Nasal cavity respiratory epithelium epithelial cell of viscerocranial mucosa (primary cell): ENCODE measurements at places on chromosomes 12 and 14. TPM values are rescaled to one million over a fixed set of nuclear protein-coding genes. Genes with fewer than 3 reads are reported as not detected.

The BCL11B gene
- 8.9 and 14.8 TPM in 2 replicates for total RNA-seq

The AVPR1A gene
- total RNA-seq = not detected in 2 replicates

The TSPAN8 gene
- 0.07 TPM in 1 of 2 replicates, not detected in the other for total RNA-seq

The CLEC1A gene
- total RNA-seq = not detected in 2 replicates

The VDR gene
- total RNA-seq = 6.8 and 12.4 TPM in 2 replicates

The NTF3 gene
- total RNA-seq = not detected in 2 replicates

The CLEC1B gene
- total RNA-seq = not detected in 2 replicates

The PTCSC3 gene
- not detected in 2 replicates for total RNA-seq

The SERPINA9 gene
- total RNA-seq = not detected in 2 replicates

The CLEC9A gene
- not detected in 2 replicates for total RNA-seq

The MYF6 gene
- not detected in 2 replicates for total RNA-seq

The MSI1 gene
- total RNA-seq = not detected in 2 replicates

The SDR9C7 gene
- total RNA-seq = 0.28 and 2.7 TPM in 2 replicates

The KRT8 gene
- total RNA-seq = 172 and 194 TPM in 2 replicates

The NOXRED1 gene
- total RNA-seq = 0.34 and 0.50 TPM in 2 replicates

The SERPINA12 gene
- total RNA-seq = not detected in 2 replicates

The ARF6 gene
- total RNA-seq = 101 and 110 TPM in 2 replicates

The LBHD2 gene
- total RNA-seq = not detected in 2 replicates

The MPHOSPH9 gene
- 15.9 and 21.9 TPM in 2 replicates for total RNA-seq

The ST8SIA1 gene
- total RNA-seq = 0.34 and 0.64 TPM in 2 replicates

The ADAMTS20 gene
- total RNA-seq = not detected in 2 replicates

The FAM90A1 gene
- total RNA-seq = 0.28 TPM in 1 of 2 replicates, not detected in the other

The FOXA1 gene
- total RNA-seq = 8.2 and 8.3 TPM in 2 replicates

The C12orf50 gene
- under 0.01 TPM in 1 of 2 replicates, not detected in the other for total RNA-seq

The CRACR2A gene
- 0.34 and 5.8 TPM in 2 replicates for total RNA-seq

The FAM186B gene
- total RNA-seq = 0.34 and 0.57 TPM in 2 replicates

The ASIC1 gene
- 1.0 and 2.1 TPM in 2 replicates for total RNA-seq

The IFNG-AS1 gene
- total RNA-seq = not detected in 2 replicates

The SRGAP1 gene
- 9.6 and 17.7 TPM in 2 replicates for total RNA-seq

The CFAP54 gene
- under 0.01 and 0.78 TPM in 2 replicates for total RNA-seq

The OVCH1 gene
- 0.28 TPM in 1 of 2 replicates, not detected in the other for total RNA-seq

The BCL7A gene
- total RNA-seq = 19.5 and 29.2 TPM in 2 replicates

The EML5 gene
- total RNA-seq = 0.78 and 1.4 TPM in 2 replicates

The LAG3 gene
- 0.07 TPM in 1 of 2 replicates, not detected in the other for total RNA-seq

The RPS6KA5 gene
- 4.8 and 5.5 TPM in 2 replicates for total RNA-seq

The SIX4 gene
- total RNA-seq = 7.9 and 11.5 TPM in 2 replicates

The REP15 gene
- total RNA-seq = 0.34 and 2.3 TPM in 2 replicates

The CEBPE gene
- not detected in 2 replicates for total RNA-seq

The SMCO3 gene
- total RNA-seq = not detected in 2 replicates

The CARMIL3 gene
- 0.34 and 0.50 TPM in 2 replicates for total RNA-seq

The TAS2R7 gene
- total RNA-seq = not detected in 2 replicates

The GPR132 gene
- under 0.01 and 0.21 TPM in 2 replicates for total RNA-seq
